ENCODE measurements at places on chromosomes 5 and 9. TPM values are rescaled to one million over a fixed set of nuclear protein-coding genes. Genes with fewer than 3 reads are reported as not detected.

GRCh38 chr5:347712-348284 is 26.3 kb downstream of the AHRR start:
- H3K4me3 ChIP-seq: no peak overlapping the region
- H3K36me3 ChIP-seq: no peaks in the 10 kb centered on the region
- H3K27me3 ChIP-seq: peaks cover 13% of the 10 kb centered on the region
- DNase-seq: no peak

GRCh38 chr5:9301200-9301599 is 244.7 kb downstream of the SEMA5A start:
- no peaks in the 10 kb centered on the region for H3K27me3 ChIP-seq
- no peak for DNase-seq
- no peak overlapping the region for H3K27ac ChIP-seq
- H3K4me1 ChIP-seq: no peaks in the 10 kb centered on the region

DNA sequence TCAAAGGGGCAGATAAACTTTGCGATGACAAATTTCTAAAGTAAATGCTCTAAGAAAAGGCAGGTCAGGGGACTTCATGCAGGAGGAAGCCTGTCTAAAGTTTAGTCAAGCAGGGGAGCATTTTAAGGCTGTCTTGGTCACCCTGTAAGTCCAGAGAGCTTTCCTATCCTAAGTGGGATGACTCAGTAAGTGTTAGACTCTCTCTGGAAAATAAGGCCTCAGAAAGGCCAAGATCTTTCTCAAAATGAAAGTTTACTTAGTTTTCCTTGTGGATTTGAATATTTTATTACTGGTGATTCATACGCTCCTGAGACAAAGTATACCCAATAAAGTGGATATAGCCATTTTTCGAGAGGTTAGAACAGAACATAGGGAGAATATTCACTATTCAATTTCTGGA is 806.9 kb upstream of the CDH9 start:
- H3K4me1 ChIP-seq: no peaks in the 10 kb centered on the region
- H3K27me3 ChIP-seq: no peaks in the 10 kb centered on the region
- H3K27ac ChIP-seq: no peak overlapping the region
- H3K4me3 ChIP-seq: no peak overlapping the region

- H3K27ac ChIP-seq: no peak overlapping the region
- no peaks in the 10 kb centered on the region for H3K36me3 ChIP-seq
These were observed 379.4 kb downstream of the GADD45G start for GRCh38 chr9:89984214-89984613.

DNA sequence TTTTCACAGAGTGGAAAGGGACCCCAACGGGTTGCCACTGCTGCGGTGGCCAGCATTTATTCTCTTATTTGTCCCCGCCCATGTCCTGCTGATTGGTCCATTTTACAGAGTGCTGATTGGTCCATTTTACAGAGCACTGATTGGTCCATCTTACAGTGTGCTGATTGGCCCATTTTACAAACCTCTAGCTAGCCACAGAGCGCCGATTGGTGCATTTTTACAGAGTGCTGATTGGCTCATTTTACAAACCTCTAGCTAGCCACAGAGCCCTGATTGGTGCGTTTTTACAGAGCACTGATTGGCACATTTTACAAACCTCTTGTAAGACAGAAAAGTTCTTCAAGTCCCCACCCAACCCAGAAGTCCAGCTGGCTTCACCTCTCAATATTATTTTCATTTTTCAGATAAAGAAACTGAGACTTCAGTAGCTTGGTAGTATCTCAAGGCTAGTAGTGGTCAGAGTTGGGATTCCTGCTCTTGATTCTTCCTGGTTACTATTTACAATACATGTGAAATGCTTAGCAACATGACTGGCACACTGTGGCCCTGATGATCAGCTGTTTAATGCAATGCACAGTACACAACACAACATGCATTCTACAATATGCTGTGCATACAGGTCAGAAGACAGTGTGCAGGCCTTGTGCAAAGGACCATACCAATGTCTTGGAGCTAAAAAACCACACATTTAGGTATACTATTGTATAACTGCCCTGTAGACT is 63.6 kb upstream of the BOD1 start:
- no peak overlapping the region for H3K27ac ChIP-seq
- DNase-seq: no peak
- no peak overlapping the region for H3K4me3 ChIP-seq

ACTBL2 gene
- not detected for total RNA-seq

P4HA2 gene
- 172 TPM for total RNA-seq

CDH10 gene
- 0.92 TPM for total RNA-seq
